ENCODE measurements at places on chromosomes 4 and X.

GRCh38 chrX:37976153-37976552 is 30.2 kb upstream of the SYTL5 start:
- no peak for DNase-seq

- DNase-seq: no peak
Observed at GRCh38 chr4:1834047-1834775, 21.7 kb downstream of the LETM1 start.

DNA sequence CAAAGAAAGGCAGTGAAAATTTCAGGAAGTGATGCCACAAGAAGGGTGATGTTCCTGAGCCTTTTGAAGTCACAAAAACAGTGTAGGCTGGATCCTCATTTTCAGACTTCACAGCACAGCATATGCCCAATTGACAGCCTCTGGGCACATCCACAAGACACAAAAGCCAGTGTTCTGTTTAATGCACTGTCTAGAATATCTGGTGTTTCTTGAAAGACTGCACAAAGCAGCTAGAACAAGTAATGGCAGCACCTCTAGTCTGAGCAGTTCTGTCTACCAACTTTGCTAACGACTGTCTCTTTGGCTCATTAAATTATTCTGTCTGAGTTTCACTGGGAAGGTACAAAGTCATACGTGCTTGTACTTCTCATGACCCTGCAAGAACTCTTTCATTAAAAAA is 417.1 kb upstream of the GALNT7 start:
- DNase-seq: no peak

DNA sequence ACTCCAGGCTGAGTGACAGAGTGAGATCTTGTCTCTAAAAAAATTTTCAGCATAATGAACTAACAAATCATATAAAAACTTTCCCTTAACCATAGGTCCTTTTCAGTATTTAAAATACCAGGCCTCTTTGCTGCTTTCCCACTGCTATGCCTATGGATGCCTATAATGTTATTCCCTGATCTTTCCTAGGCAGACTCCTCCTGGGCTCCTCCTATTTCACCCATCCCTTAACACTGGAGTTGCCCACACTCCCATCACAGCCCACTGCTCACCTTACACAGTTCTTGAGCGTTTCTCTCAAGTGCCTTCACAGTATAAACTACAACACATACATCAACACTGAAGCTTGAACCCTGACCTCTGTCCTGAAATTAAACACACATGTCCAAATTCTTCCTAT is 31.6 kb downstream of the PAPSS1 start:
- DNase-seq: no peak

- no peak for DNase-seq
Observed at GRCh38 chr4:55993994-55994663, 45.4 kb downstream of the CEP135 start.

DNA sequence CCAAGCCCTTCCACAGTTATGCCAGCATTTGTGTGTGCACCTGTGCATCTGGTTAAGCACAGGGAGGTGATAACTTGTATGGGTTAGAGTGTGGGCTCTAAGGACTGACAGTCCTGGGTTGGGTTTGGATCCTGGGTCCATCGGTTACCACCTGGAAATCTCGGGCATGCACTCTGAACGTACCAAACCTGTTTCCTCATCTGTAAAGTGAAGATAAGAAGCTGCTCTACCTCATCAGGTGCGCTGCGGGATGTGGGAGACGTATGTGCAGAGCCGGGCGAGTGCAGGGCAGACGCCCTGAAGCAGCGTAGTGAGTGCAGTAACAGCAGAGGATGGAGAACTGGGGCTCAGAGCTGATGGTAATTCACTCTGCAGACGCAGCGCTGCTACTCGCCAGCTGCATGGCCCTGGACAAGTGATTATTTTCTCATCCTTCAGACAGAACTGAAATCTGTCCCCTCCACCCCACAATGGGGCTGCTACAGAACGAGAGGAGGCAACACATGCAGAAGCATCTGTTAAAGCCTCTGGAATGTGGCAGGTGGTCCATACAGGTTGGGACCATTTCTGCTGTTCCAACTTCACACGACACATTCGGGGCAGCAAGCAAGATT is 64.4 kb downstream of the HADH start:
- DNase-seq: no peak

DNA sequence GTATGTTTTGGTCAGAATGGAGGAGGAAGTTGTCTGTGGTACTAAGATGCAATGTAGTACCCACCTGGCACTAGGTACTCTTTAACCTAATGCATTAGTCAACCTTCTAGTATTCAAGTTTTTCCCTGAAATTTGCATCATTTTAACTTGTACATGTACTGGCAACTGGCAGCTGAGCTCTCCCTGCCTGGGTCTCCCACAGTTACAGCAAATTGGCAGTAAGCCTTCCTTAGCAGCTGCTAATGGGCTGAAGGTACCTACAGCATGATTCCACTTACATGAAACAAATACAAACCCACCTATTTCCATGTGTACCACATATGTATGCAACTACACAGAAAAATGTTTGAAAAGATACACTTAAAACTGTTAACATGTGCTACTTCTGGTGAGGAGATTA is 8.1 kb upstream of the KLHL2 start:
- no peak for DNase-seq

GRCh38 chr4:177555007-177555574 is 112.9 kb upstream of the AGA start:
- DNase-seq: no peak

DNA sequence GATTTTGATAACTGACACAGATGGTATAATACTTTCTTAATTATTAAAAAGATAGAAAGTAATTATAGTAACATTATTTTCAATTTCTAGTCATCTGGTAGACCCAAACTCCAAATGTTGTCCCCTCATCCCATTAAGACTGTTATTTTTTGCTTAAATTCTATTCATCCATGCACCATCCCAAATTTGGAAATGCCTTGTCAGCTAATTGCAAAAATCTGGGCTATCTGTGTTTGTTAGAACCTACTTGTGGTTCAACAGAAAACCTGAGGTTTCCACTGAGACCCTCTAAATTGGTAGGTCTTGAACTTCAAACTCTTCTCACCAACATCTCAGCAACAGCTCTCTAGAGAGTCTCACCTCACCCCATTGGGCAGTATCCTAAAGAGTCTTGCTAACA is 172.2 kb upstream of the ADGRL3 start:
- no peak for DNase-seq

- no peak for DNase-seq
Observed at GRCh38 chr4:1318488-1319213, 28.4 kb upstream of the UVSSA start.

All from tibial nerve (tissue), 4 donors.